Suprapubic skin (tissue), 4 donors: ENCODE measurements at places on chromosomes 5 and 9.

GRCh38 chr5:96483878-96484277 lies 50.8 kb upstream of the PCSK1 start:
- no peak for DNase-seq

DNA sequence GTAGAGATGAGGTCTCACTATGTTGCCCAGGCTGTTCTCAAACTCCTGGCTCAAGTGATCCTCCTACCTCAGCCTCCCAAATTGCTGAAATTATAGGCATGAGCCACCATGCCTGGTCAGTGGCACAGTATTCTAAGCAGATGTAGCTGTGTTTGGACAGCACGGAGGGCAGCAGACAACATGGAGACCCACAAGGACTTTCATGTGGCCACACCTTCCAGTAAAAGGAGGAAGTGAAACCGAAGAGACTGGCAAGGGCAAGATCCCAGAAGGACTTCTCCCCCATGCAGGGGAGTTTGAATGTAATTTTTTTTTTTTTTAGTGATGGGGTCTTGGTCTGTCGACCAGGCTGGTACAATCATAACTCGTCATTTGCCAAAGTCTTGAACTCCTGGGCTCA lies 172.2 kb downstream of the TRPM3 start:
- DNase-seq: no peak

- DNase-seq: no peak
Measured at GRCh38 chr5:159241946-159242552, 21.0 kb upstream of the UBLCP1 start.

DNA sequence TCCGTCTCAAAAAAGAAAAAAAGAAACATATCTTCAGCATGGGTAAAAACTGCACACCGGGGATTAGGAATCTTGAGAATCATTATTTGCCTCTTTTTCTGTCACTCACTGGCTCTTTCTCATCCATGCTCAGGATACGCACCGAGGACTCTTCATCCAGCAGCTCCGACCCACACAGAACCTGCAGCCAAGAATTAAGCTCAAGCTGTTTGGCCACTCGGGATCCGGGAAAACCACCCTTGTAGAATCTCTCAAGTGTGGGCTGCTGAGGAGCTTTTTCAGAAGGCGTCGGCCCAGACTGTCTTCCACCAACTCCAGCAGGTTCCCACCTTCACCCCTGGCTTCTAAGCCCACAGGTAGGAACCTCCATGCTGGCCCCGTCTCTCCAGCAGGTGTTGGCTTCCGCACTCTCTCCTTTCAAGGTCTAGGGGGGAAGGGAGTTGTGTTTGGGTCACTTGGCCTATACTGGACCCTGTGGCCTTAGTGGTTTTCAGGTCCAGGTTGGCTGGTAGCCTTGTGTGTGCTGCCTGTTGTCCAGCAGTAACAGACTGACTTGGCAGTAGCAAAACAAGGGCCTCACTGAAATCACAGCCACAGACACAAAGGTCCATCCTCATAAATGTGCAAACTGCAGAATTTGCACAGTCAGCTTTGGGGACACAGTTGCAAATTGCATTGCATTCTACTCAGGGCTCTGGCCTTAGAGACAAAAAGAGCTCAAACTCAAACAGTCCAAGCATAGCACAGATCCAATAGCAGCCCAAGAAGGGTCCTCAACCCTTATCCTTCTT lies 44.5 kb upstream of the CTSL start:
- no peak for DNase-seq

GRCh38 chr5:159448-160172 lies 31.7 kb upstream of the LRRC14B start:
- peak; percentile 61 for DNase-seq

- DNase-seq: no peak
Measured at GRCh38 chr5:173648308-173648866, 31.9 kb upstream of the BOD1 start.

GRCh38 chr9:13279284-13280141 lies at the start of gene MPDZ:
Gene MPDZ (minus strand): TSS chr9:13279692. CDS start chr9:13250315, 29,377 bp downstream.
- DNase-seq: peak; percentile 80

GRCh38 chr9:70466976-70467561 lies 52.6 kb upstream of the KLF9 start:
- DNase-seq: no peak

DNA sequence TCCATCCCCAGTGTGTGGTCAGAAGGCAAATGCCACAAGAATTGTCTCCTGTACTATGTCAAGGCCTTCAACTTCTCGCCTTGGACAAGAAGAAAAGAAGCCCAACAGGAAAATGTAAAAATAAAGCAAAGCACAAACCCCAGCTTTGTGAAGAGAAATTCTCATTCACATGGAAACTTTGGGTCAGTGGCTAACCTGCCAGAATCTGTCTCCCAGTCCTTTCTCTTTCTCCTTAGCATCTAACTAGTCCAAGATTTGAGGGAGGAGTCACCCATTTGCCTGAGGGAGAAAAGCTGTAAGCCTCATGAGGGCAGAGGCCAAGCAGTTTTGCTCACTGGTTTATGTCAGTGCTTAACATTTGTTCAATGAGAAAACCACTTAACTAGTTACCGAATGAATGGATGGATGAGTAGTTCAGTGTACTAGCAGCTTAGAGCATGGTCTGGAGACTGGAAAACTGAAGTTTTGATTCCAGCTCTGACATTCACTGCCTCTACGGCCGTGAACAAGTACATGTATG lies 36.0 kb downstream of the ADAM19 start:
- DNase-seq: no peak

DNA sequence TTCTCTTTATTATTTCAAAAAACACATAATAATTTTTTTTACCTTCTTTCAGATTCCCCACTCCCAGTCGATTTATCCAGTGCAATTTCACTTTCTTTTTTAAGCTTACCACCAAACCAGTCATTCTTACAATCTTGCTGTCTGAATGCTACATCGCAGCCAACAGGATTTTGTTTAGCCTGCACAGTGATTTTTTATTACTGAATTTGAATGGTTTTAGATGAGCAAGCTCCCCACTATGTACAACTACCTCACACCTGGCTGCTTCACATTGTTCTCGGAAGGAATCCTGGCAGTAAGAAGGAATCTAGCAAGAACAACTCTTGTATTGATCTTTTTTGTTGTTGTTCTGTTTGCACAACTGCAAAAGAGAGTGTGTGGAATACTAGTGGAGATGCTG lies 668.1 kb upstream of the WWC1 start:
- DNase-seq: no peak

GRCh38 chr9:70121818-70122436 lies 78.3 kb downstream of the MAMDC2 start:
- no peak for DNase-seq

DNA sequence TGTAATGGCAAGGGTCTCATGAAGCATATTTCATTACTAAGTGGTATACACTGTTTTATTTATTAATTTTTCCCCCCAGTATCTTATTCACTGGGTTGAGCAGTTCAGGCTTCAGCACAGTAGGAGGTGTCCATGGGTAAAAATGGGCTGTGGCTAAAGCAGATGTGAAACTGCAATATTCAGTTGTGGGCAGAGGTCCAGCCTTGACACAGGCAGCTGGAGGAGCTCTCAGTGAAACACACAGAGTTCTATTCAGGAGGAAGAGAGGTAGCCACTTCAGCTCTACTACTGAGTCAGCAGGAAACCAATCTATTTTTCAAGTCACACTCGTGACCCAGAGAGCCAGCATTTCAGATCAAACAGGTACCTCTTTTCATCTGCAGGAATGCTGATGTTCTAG lies 418.3 kb downstream of the CDH10 start:
- DNase-seq: no peak

DNA sequence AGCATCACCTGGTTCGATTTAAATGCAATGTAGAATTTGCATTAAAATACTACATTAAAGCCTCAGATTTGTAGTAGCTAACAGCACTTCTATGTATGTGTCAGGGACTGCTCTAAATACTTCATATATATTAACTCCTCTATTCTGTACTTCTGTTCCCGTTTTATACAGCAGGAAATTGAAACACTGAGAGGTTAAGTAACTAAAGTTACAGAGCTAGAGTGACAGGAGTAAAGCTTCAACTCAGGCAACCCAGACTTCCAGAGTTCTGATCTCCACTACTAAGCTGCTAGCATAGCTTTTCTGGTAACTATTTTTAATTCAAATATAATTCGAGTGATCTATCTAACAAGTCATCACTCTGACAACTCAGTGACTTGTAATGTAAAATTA lies 619 bp upstream of the APC start:
- no peak for DNase-seq

GRCh38 chr5:172178301-172178987 lies 9.6 kb downstream of the STK10 start:
- no peak for DNase-seq

DNA sequence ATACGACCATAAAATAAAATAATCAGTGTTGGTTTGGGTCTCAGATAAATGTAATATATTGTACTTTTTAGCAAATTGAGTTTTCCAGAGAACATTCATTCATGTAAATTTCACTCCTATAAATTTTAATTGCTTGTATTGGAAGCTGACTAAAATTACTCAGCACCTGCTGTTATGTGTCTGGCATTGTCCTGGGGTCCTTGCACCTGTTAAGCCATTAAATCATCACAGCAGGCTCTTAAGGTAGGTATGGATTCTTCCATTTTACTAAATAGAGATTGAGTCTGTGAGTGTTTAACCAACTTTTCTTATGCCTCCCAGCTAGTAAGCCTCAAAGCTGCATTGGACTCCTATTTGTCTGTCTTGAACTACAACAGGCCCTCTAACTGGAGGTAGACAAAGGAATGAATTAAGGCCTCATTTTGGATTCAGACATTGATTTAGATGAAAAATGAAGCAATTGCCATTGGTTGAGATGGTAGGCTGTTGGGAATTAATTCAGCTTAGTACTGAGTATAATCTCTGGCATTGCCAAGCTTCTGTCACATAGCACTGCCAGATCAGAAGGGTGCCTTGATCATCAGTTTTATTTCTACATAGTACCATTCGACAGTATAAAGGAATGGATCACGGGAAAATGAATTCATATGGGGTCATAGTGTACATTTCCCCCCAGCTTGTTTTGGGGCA lies 78.9 kb downstream of the PARP8 start:
- DNase-seq: no peak

GRCh38 chr9:69121155-69122081 lies 52.7 kb upstream of the TJP2 start:
- DNase-seq: peak; percentile 82

GRCh38 chr5:72012906-72013305 lies 94.4 kb upstream of the MAP1B start:
- no peak for DNase-seq
